ENCODE measurements at places on chromosomes 11 and 22. TPM values are rescaled to one million over a fixed set of nuclear protein-coding genes. Genes with fewer than 3 reads are reported as not detected.

GRCh38 chr22:50699001-50699755 lies 26.6 kb downstream of the SHANK3 start:
- DNase-seq: no peak

DNA sequence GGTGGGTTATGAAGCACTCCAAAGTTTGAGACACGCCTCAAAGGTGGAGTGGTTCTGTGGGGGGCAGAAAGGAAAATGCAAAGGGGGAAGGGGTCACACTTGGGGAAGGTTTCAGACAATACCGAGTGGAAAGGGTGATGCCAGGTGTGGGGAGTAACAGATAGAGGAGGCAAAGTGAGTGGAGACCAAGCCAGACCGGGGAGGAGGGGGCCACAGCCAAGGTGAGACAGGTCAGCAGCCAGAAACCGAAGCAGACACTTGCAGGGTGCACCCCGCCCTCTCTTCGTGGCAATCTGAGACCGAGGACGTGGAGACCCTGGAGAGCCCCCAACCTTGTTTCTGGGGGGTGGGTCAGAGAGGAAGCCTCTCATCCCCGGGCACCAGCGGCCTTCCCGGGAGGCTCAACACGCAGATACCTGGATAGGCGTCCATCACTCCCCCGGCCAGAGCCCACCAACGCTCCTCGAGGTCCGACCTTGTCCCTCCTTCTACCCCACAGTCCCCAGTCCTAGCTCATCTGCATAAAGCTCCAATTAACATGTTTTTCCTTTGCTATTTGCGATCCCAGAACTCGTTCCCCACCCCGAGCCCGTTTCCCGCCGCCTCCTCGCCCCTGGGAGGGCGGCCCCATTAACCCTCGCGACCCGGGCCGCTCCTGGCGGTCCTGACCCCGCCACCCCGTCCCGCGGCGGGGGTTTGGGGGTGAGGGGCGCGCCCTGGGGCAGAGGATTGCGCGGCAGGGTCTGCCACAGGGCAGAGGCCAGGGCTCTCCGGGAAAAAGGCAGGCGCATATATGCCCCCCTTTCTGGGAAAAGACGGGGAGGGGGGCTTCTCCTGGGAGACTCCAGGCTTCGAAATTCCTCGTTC lies 21.8 kb downstream of the RTN4RL2 start:
- no peak for DNase-seq

DNA sequence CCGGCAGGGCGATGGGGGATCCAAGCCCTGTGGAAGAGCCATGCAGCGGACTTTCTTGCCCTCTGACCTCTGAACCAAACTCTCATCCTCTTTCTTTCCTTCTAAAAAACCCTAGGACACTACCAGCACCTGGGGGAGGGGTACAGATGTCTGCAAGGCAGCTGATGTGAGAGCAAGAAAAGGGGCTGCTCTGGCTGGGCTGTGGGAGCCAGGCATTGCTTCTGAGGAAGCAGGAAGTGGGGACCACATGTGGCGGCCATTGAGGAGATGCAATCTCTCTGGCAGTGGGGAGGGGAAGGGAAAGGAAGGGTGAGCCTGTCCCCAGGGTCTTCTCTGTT lies 36.0 kb downstream of the FAM83F start:
- no peak for DNase-seq

DNA sequence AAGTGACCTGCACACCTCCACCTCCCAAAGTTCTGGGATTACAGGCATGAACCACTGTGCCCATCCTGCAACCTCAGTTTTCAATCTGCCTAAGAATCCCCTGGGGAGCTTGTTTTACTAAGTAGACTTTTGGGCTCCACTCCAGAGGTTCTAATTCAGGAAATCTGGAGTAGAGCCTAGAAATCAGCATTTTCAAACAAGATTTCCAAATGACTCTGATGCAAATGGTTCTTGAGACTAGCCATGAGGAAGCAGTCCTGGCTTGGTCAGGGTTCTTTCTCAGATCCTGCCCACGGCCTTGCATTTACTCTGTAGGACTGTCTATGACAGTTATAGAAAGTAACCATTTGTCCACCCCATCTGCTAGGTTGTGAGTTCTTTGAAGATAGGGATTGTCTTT lies 1.6 kb upstream of the KCNE3 start:
- DNase-seq: no peak

DNA sequence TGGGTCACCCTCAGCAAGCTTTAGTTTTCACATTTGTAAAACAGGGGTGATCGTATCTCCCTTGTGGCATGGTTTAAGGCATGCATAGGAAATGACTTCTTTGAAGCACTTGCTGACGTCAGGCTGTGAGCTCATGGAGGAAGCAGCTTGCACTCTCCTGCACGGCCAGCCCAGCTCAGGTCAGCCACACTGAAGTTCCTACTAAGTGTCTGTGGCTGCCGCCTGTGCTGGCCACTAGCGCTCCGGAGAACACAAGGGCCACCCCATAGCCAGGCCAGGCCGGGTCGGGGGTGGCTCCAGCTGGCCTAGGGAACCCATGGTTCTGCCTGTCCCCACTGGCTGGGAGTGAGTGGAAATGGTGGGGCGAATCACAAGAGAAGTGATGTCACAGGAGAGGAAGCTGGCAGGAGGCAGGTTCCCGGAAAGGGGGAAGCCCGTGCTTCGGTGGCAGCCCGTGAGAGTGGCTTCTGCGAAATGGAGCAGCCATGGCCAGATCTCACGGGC lies 28.2 kb downstream of the KCTD17 start:
- DNase-seq: peak; percentile 83

Gene QSER1
- total RNA-seq: 14.1 TPM

Gene BATF2
- not detected for total RNA-seq

- DNase-seq: no peak
Measured at GRCh38 chr11:117885777-117886176, 9.3 kb upstream of the FXYD6 start.

Gene LRFN4
- 6.7 TPM for total RNA-seq

GRCh38 chr11:121453589-121454299 lies 977 bp upstream of the SORL1-AS1 start:
- no peak for DNase-seq

- DNase-seq: no peak
Measured at GRCh38 chr11:42036201-42036600, 576.7 kb upstream of the LRRC4C start.

Gene OR6T1
- total RNA-seq: not detected

DNA sequence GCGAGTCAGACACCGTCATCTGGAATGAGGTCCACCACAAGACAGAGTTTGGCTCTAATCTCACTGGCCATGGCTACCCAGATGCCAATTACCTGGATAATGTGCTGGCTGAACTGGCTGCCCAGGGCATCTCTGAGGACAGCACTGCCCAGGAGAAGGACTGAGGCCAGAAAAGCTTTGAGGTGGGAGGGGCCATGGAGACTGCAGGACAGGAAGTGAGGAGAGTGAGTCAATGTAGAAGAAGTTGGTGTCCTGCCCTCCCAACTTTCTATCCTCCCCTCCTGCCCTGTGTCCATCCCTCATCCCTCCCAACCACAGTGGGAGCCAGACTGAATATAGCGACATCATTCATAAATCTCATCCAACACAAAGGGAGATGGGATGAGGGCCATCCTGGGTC lies 8.0 kb downstream of the MPEG1 start:
- no peak for DNase-seq

GRCh38 chr11:95358511-95359340 lies 127.7 kb upstream of the SESN3 start:
- DNase-seq: no peak

DNA sequence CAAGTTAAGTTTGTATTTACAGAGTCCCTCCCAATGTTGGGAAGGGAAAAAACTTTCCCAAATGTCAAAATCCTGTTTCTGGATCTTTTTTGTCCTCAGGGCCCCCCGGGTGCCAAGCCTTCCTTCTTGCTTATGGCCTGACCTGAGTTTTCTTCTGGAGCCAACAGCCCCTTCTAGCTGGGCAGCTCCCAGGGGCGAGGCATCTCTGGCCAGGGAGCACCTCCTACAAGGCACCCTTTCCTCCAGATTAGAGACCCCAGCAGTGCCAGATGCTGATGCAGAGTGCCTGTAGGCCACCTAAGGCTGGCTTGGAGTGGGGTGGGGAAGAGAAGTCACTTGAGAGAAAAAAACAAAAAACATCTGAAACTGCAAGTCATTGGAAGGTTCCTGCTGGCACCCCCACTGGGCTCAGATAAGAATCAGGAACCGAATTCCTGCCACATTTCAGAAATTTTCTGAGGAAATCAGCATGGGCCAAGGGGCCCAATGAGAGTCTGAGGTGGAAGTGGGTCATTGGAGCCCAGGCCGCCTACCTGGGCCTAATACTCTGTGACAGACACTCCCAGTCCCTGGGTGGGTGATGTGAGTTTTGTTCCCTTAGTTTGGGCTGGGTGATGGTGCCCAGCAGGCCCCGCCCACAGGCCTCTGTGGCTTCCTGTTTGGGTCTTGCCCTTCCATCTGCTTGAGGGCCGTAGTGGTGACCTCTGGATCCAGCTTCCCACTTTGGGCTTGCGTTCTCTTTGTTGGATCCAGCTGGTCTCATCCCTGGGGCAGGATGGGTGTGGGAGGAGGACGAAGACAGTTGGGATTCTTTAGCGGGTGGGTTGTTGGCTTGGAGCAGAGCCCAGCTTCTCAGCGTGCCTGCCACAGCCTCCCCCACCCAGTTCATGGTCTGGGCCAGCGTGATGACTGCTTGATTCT lies 40.6 kb downstream of the PARVA start:
- DNase-seq: no peak

GRCh38 chr22:40251106-40251505 lies 73.4 kb downstream of the TNRC6B start:
- DNase-seq: no peak

- no peak for DNase-seq
Measured at GRCh38 chr22:21622919-21623647, 6.7 kb downstream of the YDJC start.

Gene APOBEC3H
- total RNA-seq: 6.6 TPM

DNA sequence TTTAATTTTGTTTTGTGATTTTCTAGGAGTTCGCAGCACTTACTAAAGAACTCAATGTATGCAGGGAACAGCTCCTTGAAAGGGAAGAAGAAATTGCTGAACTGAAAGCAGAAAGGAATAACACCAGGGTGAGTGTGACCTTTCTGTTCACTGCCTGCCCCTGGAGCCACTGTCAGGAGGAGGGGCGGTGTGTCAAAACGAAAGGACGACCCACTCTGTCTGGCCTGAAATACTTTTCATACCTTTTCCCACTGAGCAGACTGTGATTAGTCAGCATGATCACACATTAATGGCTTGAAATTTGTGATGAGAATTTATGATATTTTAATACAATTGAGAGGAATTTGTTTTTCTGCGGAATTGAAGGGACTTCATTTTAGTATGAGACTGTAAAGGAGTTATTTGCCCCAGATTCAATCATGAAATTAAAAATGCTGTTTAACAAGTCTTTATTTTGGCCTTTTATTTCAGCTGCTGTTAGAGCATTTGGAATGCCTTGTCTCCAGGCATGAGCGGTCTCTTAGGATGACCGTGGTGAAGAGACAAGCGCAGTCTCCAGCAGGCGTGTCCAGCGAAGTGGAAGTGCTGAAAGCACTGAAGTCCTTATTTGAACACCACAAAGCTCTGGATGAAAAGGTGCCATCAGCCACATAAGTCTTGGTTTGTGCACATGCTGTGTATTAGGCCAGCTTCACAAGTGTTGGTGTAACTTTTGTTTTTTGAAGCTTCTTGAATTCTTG lies 54.1 kb downstream of the PPFIA1 start:
- DNase-seq: no peak

Gene RAG2
- not detected for total RNA-seq

DNA sequence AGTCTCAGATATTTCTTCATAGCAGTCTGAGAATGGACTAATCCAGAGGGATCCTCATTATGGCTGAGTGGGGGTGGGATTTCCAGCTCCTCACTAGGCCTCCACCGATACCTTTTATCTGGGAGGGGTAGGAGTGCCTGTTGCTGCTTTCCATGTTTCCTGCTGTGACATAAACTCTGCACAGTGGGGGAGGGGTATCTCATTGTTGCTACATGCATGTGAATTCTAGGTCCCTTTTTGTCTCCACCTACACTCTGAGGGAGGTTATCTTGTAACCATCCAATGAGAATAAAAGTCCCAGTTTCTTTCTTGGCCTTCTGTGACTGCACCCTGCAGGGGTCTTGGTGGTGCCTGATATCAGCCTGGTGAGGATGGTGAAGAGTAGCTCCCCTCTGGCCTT lies 60.5 kb downstream of the ADAMTS15 start:
- no peak for DNase-seq

Gene C1QTNF5
- not detected for total RNA-seq

Gene MFNG
- total RNA-seq: 292 TPM

- no peak for DNase-seq
Measured at GRCh38 chr22:19213442-19214077, 35.0 kb upstream of the SLC25A1 start.

Gene MUC6
- total RNA-seq: 0.09 TPM

Gene BTBD18
- total RNA-seq: 0.09 TPM

- DNase-seq: peak; percentile 77
Measured at GRCh38 chr11:134275534-134276395, at the start of gene GLB1L3. Gene GLB1L3 (plus strand): TSS chr11:134276379. CDS start chr11:134276741, 362 bp downstream.

DNA sequence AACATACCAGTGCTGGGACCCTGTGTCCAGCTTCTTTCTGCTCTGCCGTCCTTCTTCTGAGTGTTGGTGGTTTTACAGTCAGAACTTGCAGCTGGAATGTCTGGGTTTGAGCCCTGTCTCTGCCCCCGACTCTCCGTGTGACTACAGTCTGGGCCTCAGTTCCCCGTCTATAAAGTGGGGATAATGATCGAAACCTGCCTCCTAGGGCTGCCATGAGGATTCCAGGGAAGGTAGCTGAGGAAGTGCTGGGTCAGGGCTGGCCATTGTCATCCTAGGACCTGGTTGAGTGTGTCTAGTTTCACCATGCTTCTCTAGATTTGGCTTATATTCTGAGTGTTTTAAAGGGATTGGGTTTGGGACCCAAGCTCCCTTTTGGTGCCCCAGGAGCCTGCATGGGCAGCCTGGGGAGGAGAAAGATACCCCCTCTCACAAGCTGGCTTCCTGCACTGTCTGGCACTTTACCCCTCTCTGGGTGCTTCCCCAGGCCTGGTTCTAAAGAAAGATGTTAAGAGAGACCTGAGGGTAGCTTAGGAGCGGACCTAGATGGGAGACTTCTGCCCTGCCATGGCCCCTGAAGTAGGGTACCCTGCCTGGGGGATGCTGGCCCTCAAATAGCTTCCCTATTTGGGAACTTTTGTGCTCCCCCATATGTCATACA lies 49.9 kb downstream of the TSPAN18 start:
- no peak for DNase-seq

Gene ANO5
- not detected for total RNA-seq

Gene PLAAT2
- not detected for total RNA-seq

Gene POU2AF2
- total RNA-seq: not detected

Gene OR10A6
- not detected for total RNA-seq

- no peak for DNase-seq
Measured at GRCh38 chr11:26792941-26793340, 71.1 kb upstream of the SLC5A12 start.

GRCh38 chr22:22714600-22715335 lies 70.4 kb downstream of the GGTLC2 start:
- DNase-seq: no peak

Gene TESMIN
- total RNA-seq: 6.1 TPM

Measured in T-cell (primary cell).